NCI-H345 (cell line): ENCODE measurements at places on chromosomes 6 and 20.

DNA sequence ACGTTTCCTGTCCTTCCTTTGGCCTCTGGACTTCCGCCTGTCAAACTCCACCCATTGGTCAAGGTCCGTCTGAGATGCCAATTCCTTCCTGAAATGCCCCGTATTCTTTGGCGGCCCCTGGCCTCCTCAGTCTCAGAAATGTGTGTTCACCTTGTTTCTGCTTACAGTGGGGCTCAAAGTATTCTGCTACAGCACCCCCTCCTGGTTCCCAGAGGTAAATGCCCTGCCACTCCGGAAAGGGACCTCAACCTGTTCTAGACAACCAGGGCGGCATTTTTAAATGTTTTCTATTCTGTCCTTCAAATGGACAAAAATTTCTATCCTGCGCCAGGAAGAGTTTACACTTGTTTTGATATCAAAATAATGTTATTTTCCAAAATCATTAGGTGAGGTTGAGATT, 12.1 kb upstream of the PAX1 start:
- DNase-seq = no peak

DNA sequence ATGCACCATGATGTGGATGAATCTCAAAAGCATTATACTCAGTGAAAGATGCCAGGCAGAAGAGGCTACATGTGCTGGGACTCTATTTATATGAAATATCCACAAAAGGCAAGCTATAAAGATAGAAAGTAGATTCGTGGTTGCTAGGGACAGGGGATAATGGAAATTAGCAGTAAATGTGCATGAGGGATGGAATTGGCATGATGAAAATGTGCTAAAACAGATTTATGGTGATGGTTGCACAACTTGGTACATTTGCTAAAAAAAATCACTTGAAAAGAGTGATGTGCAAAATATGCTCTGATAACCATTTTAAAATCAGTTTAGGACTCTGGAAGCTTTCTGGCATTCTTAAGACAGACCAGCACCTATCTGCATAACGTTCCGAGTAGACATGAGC, 61.6 kb downstream of the ALDH8A1 start:
- no peak for DNase-seq

DNA sequence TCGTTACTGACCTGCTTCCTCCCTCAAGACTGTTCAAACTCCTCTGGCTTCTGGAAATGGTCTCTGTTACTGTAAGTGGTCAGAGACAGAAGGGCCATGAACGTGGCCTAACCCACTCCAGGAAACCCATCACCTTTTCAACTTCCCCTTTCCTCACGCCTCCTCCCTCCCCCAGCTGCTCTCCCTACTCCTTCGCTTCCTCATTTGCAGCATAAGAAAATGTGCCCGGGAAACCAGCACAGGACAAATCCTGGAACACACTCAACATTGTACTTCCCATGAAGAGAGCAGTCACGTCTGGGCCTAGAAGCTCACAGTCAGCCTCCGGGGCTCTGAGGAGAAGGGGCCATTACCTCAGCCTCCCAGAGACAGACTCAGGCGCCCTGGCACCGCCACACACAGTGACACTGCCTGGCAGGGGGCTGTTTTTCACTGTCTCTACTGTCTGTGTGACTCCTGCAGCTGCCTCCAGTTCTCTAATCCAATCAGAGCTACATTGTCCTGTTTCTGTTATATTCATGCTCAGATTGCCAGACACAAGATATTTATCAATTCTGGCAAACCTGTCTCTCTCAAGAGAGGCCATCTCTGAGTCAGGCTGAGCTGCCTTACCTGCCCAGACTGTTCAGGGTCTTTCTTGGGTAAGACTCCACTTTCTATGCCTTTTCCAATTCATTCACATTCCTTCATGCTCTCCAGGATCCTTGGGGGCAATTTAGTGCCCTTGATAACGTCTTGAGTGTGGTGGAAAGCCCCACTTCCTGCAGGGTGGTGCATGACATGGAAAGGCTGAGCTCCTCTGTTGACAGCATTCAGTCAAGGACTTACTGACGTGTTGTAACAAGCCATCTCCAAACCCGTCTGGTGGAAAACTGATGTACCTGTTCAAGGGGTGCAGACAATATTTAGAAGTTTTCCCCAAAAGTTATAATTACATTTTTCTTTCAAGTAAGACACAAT, 242.2 kb downstream of the HIVEP2 start:
- peak; percentile 9 for DNase-seq

GRCh38 chr6:19603721-19604120, 233.4 kb upstream of the ID4 start:
- no peak for DNase-seq

GRCh38 chr20:36199345-36200257, 36.7 kb upstream of the AAR2 start:
- peak; percentile 80 for DNase-seq

GRCh38 chr6:129485746-129486145, 224.2 kb downstream of the ARHGAP18 start:
- no peak for DNase-seq

GRCh38 chr6:40962241-40962640, 76.8 kb downstream of the UNC5CL start:
- DNase-seq = no peak

GRCh38 chr20:17961587-17961940, 7.0 kb downstream of the SNX5 start:
- DNase-seq = no peak

DNA sequence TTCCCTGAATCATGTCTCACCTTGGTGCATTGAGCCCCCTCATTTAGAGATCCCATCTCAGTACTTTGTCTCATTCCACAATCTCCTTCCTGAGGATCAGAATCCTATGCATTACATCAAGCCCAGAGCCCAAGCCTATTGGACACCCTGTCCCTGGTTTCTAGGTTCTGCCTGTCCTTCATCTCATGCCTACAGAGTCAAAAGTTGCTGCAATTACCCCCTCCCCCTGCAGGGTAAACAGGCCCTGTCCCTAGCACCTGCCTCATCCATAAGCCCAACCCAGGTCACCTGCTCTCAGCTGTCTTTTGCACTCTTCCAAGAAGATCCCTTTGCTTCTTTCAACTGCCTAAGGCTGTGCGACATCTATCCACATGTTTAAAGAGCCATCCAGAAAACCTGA, 93.9 kb downstream of the SPTLC3 start:
- no peak for DNase-seq

DNA sequence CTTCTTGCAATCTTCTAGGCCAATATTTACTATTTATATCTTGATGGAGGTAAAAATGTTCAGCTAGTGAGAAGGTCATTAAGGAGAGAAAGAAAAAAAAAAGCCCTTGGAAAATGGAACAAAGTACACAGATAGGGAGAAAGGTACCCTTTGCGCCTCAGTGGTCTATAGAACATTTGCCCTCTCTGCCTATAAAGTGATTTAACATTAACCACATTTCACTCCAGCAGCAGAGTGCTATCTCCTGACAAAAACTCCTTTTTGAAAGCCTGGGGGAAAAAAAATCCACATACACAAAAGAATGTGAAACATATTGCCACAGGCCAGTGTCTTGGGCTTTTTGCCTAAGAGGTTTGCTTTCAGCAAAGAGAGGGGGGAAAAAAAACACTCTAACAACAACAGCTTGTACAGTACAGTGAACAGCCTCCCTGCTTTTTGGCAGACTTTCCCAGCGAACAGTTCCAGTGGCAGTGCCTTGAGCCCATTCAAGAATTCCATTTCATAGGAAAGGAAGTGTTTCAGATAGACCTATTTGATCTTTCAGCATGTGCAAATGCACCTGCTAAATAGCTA, 695 bp downstream of the ARHGAP18 start:
- DNase-seq = no peak

DNA sequence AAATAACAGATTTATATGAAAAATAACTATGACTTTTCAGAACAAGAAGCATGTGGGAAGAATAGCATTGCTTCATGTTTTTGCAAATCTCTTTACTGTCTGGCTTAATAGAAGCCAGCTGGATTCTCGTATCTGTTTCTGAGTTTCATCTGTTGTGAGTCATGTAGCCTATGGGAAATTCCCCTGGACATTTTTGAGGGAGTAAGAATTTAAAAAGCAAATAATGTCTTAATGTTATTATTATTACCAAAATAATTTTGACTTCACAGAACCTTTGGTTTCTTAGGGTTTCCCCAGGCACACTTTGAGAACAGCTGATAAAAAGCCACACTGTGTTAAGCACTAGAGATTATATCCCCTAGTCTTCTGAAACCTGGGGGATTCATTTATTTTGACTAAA, 75.8 kb downstream of the SYCP2L start:
- no peak for DNase-seq

- no peak for DNase-seq
Measured at GRCh38 chr6:165600606-165601005, 62.4 kb downstream of the PDE10A start.

- DNase-seq = no peak
Measured at GRCh38 chr6:13217206-13217905, 111.0 kb downstream of the TBC1D7 start.

- no peak for DNase-seq
Measured at GRCh38 chr20:9261781-9262180, 192.9 kb downstream of the PLCB4 start.

DNA sequence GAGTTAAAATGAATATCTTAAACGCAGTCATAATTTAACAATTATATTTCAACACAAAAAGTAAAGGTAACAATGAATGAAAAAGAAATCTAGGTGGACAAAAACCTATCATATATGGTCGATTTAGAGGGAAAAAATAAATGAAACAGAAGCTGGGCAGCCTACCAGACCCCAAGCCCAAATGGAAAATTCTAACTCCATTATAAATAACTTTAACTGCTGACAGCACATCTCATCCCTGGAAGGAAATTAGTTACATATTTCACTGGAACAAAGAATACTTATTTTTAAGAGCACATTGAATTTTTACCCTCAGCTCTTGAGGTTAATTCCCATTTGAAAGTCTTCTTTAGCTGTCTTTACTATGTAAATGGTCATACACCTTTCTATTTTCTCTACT, 39.1 kb downstream of the COL12A1 start:
- no peak for DNase-seq

DNA sequence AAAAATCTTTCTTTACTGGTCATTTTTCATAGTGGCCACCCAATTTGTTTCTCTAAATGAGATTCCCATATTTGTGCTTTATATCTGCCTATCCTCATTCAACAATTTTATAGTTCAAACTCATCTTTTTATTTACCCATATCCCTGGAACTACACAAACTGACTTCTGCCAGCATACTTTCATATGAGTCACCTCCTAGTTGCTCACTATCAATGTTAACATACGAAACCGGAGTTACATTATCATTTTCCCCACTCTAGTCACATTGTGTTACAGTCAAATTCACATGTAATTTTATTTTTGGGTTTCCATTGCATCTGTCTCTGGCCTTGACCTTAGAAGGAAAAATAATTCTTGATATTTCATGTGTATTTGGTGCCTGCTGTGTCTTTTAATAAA, 499.4 kb downstream of the MAFB start:
- DNase-seq = no peak

DNA sequence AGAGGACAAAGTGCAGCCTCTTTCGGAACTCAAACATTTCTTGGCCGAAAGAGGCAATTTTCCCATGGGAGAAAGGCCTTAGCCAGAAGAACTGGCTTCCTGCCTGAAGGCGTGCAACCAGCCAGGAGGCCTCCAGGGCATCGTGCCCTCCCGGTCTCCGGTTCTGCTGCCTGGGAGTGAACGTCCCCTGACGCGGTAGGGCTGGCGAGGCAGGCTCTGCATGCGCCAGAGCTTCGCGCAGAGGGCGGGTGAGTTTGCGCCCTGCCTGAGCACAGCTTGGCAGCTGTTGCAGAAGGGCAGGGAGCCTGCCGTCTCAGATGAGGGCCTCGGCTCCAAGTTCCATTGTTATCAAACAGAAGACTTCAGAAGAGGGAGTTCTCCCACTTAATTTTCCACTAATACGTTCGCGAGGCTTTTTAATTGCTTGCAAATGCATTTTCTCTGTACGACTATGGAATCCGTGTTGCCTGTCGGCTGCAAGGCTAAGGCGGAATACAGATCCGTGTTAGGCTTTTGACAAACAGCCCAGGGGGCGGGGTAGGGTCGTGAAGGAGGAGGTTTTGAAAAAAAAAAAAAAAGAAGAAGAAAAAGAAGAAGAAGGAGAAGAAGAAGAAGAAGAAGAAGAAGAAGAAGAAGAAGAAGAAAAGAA, 5.5 kb upstream of the TFAP2D start:
- no peak for DNase-seq

- DNase-seq = no peak
Measured at GRCh38 chr20:57868310-57868709, 158.5 kb upstream of the PMEPA1 start.

DNA sequence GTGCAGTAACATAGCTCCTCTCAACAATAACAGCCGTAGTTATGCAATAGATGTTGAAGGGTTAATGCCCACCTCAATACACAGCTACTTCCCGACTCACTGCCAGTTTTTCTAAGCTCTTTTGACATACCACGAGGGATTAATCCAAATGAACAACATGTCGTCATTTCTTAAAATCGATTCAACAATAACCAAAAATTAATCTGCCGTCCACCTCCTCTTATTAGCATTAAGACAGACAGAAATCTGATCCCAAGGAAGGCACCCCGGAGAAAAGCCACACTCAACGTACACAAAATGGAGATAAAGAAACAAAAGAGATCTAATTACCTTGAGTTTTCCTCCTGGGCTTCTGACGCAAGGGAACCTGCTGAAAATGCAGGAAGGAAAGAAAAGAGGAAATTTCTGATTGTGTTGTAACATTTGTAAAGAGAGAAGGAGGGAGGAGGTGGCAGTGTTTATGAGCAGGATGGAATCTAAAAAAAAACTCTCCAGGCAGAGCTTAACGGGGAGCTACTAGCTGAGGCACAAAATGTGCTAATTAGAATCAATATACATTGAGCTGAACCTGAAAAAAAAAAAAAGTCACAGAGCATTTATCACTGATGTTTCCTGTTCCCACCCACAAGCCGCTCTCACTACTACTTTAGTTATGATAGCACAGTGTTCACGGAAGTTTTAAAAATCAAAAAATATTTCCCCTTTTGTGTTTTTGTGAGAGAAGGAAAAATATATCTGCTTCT, 109.3 kb downstream of the IPCEF1 start:
- DNase-seq = no peak

- DNase-seq = no peak
Measured at GRCh38 chr6:15507221-15507620, 155.6 kb downstream of the DTNBP1 start.

- no peak for DNase-seq
Measured at GRCh38 chr6:12065321-12066140, 53.4 kb downstream of the HIVEP1 start.

DNA sequence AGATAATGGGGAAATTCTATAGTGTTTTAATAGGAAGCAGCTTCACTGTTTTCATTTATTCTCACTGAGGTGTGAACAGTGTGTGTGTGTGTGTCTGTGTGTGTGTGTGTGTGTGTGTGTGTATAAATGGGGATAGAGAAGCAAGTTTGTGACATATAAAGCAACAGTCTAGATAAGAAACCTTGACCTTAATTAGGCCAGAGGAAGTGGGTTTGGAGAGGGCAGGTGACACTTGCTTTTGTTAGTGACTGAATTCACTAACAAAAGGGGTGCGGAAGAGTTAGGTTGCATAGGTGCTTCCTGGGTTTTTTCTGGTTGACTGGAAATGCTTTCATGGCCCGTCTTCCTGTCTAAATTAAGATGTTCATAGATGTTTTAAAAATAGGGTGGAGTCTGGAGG, 515.7 kb upstream of the FLRT3 start:
- peak; percentile 33 for DNase-seq
